ENCODE measurements at places on chromosomes 3 and 15. TPM values are rescaled to one million over a fixed set of nuclear protein-coding genes. Genes with fewer than 3 reads are reported as not detected.
A peak's percentile ranks its signal among the peaks of the same experiment; 100 is the strongest.

DNA sequence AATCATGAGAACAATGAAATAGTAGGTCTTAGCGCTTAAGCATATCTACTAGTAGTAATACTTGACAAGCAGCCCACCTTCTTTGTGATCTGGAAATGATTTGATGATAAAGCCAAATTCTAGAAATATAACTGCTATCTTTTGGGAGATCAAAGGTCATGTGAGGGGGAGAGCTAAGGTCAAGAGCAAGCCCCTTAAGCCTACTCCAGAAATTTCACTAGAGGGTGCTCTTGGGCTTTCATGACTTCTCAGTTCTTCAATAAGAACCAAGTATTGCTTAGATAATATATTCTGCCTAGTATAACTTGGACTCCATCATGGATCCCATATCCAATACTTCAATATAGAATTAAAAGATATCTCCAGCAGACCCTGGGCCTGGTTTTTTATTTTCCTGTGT lies 319.6 kb downstream of the ZBTB20 start:
- no peak overlapping the region for H3K4me3 ChIP-seq
- H3K36me3 ChIP-seq, result no peaks in the 10 kb centered on the region
- H3K4me1 ChIP-seq, result peaks cover 8% of the 10 kb centered on the region
- no peak overlapping the region for H3K27ac ChIP-seq
- no peak for DNase-seq
- H3K27me3 ChIP-seq, result no peaks in the 10 kb centered on the region

DNA sequence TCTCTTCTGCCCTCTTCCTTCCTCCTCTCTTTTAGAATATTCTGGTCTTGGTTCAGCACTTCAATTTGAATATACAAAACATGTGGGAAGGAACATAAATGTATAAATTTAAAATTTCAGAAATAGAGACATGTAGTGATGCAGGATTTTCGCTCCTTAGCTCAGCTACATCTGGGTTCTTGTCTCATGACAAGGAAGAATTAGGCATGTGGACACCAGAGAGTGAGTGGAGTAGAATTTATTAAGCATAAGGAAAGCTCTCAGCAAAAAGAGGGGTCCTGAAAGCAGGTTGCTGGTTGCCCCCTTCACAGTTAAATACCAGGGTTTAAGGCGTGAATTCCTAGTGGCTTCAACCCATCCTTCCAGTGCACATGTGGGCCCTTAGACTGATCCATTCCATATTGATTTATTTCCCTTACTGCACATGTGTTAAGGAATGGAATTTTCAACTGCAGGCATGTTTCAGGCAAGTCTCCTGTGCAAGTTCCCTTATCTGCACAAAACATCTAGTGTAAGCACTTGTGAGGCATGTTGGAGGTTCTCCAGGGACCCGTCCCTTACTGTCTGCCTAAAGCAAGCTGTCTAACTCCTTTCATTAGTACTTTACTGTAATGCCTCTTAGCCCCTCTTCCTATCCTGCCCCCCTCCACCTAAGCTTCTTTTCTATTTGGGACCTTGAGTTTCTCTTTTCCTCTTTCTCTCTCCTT lies 133.2 kb upstream of the STRIT1 start:
- H3K36me3 ChIP-seq, result peaks cover 4% of the 10 kb centered on the region

- no peaks in the 10 kb centered on the region for H3K36me3 ChIP-seq
- H3K27ac ChIP-seq, result no peak overlapping the region
- DNase-seq, result no peak
- no peak overlapping the region for H3K4me3 ChIP-seq
- no peaks in the 10 kb centered on the region for H3K4me1 ChIP-seq
Measured at GRCh38 chr15:90512981-90513380, 16.7 kb upstream of the CRTC3 start.

- no peaks in the 10 kb centered on the region for H3K36me3 ChIP-seq
- H3K27me3 ChIP-seq, result peaks cover 20% of the 10 kb centered on the region
Measured at GRCh38 chr3:87207460-87207859, 19.6 kb upstream of the CHMP2B start.

GRCh38 chr15:52509500-52510245 lies 19.0 kb downstream of the MYO5A start:
- no peak overlapping the region for H3K4me3 ChIP-seq
- no peaks in the 10 kb centered on the region for H3K27me3 ChIP-seq
- H3K36me3 ChIP-seq, result no peaks in the 10 kb centered on the region

DNA sequence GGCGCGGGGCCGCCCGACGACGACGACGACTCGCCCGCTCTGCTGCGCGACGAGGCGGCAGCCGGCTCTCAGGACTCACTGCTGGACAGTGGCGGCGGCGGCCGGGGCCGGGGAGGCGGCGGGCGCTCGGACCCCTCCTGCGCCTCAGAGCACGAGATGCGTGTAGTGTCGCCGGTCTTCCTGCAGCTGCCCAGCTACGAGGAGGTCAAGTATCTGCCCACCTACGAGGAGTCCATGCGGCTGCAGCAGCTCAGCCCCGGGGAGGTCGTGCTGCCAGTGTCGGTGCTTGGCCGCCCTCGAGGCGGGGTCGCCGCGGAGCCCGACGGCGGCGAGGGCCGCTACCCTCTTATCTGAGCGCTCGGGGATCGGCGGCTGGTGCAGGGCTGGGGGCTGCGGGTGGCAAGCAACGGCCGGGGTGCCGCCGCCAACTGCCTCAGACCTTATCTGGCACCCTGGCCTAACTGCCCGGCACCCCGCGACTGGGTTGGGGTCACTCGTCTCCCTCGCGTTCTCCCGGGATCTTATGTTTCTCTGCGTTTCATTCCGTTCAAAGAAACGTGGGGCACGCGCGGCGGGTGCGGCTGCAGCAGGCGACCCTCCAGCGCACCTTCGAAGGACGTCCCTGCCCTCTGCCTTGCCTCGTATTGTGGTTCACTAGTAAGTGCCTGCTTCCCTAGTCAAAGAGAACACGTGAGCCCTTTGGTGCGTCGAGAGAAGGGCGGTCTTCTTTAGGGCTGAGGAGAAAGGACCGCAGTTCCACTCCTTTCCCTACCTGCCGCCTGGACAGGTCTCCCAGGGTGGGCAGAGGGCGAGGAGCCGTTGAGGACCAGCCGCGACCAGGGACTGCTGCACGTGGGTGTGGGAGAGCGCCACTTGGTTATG lies 1.0 kb downstream of the C3orf80 start:
- peak overlapping the region; percentile 90 for H3K4me3 ChIP-seq
- no peaks in the 10 kb centered on the region for H3K36me3 ChIP-seq
- peaks cover 65% of the 10 kb centered on the region for H3K27me3 ChIP-seq

DNA sequence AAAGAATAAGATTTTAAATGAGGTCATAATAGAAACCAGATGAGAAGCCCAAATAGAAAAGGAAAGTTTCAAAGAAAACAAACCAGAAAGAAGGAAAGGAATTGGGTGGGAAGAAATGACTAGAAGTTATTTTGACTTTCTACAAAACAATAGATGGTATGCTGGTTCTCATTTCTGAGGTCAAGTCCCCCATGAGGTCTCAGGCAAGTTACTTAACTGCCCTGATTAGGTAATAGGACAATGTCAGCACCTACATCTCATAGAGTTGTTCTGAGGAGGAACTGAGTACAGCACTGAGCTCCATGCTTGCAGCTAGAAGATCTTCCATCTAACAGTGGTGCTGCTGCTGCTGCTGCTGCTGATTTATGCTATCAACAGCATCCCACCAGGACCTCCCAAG lies 185.9 kb downstream of the ERC2 start:
- H3K4me3 ChIP-seq, result no peak overlapping the region
- H3K27me3 ChIP-seq, result no peaks in the 10 kb centered on the region
- H3K27ac ChIP-seq, result no peak overlapping the region
- no peaks in the 10 kb centered on the region for H3K36me3 ChIP-seq
- peaks cover 23% of the 10 kb centered on the region for H3K4me1 ChIP-seq
- DNase-seq, result no peak

DNA sequence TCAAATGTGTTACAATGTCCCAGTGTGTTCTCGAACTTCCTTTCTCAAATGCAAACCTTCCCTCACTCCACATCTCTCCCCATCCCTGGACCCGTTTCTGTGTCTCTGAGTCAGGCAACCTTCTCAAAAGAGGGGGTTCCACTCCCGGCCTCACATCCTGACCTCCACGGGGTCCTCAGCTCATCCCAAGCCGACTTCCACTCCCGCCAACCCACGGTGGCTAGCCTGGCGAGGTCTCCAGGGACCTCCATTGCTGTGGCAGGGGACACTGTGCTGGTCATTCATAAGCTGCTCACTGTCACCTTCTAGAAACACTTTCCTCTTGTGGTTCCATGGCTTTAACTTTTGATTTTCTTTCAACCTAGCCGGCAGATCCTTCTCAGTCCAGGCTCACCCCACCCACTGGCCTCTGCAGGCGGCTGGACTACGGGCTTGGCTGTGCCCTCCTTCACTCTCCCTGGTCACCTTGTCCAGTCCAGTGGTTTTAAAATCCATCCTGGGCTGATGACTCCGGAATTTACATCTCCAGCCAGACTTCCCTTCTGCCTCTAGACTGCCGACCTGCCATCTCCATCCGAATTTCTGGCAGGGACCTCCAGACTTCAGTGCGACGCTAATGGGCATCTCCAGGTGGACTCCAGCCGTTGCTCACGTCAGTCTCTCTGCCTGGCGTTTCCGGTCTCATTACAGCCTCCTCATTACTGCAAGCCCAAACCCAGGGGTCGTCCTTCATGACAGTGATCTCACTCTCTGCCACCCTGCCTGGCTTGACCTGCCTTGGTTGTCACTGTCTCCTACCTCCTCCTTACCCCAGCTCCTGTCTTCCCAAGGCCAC lies 20.0 kb downstream of the ABTB1 start:
- DNase-seq, result no peak
- no peaks in the 10 kb centered on the region for H3K27me3 ChIP-seq
- H3K4me1 ChIP-seq, result peaks cover 16% of the 10 kb centered on the region

DNA sequence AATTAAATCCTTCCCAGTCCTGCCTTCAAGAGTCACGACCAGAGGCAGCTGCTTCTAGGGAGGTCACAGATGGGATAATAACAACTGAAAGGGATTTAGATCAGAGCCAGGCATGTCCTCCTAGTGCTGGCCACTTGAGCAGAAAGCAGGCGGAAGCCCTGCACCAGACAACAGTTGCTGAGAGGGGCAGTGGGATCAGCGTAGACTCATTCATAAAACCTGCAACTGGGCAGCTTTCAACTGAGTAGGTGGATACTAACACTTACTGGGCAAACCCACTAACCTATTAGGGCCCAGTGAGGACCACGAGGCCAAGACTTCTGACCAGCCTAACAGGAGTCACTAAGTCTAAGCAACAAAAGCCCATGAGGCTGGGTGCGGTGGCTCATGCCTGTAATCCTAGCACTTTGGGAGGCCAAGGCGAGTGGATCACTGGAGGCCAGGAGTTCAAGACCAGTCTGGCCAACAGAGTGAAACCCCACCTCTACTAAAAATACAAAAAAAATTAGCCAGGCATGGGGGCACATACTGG lies 67.0 kb downstream of the DAPK2 start:
- H3K27me3 ChIP-seq, result no peaks in the 10 kb centered on the region
- peaks cover 27% of the 10 kb centered on the region for H3K4me1 ChIP-seq
- peak overlapping the region; percentile 40 for H3K27ac ChIP-seq
- no peak overlapping the region for H3K4me3 ChIP-seq

DNA sequence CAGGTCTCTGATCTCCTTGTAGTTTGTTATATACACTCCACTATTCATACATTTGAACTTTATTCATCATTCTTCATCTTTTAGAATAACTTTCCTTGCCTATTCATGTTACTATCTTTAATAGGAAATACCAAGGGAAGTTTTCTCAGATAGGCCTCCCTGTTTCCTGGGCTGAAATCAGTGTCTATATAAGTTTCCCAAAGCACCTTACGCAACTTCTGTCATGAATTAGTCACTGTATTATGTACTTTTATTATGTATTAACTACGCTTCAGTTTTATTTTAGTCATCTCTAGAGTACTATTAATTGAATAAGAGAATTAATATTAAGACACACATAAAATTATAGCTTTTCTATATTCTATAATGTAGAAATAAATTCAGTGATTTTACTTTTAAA lies 1481.5 kb downstream of the OTOL1 start:
- no peaks in the 10 kb centered on the region for H3K36me3 ChIP-seq
- no peak overlapping the region for H3K27ac ChIP-seq
- no peaks in the 10 kb centered on the region for H3K4me1 ChIP-seq
- H3K27me3 ChIP-seq, result no peaks in the 10 kb centered on the region

GOLGA6L4 gene
- 5.5 TPM for total RNA-seq

XCR1 gene
- total RNA-seq, result 13.9 TPM

KCNH8 gene
- 1.2 TPM for total RNA-seq

FGF7 gene
- total RNA-seq, result 7.8 TPM
